ENCODE measurements at places on chromosomes 2 and 18. TPM values are rescaled to one million over a fixed set of nuclear protein-coding genes. Genes with fewer than 3 reads are reported as not detected.

DNA sequence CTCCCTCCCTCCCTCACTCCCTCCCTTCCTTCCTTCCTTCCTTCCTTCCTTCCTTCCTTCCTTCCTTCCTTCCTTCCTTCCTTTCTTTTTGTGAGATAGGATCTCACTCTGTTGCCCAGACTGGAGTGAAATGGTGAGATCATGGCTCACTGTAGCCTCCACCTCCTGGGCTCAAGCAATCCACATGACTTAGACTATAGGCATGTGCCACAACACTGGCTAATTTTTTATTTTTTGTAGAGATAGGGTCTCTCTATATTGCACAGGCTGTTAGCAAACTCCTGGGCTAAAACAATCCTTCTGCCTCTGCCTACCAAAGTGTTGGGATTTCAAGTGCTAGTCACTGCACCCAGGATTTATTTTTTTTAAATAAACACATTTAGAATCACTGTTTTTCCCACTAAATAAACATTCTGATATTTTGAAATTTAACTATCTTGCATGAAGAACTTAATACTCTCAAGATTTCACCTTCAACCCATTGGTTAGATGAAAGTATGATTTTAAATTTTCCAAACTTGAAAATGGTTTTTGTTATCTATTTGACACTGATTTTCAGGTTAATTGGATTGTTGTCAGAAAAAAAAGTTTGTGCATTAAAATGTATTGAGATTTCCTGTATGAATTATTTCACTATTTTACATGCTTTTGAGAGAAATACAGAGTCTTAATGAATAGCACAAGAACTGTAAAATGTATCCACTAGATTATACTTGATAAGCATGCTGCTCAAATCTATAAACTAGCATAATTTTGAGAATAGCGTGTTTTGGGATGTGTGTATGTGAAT, 745.1 kb downstream of the TSN start:
- H3K36me3 ChIP-seq = no peaks in the 10 kb centered on the region
- no peak overlapping the region for H3K4me3 ChIP-seq
- no peak overlapping the region for H3K27ac ChIP-seq

DNA sequence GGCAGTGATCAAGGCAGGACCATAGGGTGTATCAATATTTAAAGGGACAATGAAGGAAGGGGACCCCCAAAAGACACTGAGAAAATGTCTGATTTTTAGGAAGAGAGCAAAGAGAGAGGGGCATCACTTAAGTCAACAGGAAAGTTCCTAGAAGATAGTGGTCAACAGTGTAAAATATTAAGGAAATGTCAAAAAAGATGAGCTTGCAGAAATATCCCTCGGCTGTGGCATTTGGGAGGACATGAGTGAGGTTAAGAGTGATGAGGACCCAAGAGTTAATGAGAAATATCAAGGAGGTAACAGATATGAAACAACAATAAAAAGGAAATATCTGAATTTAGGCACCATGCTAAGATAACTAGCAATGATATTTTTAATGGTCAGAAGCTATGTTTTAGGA, 339.6 kb downstream of the TGIF1 start:
- H3K27ac ChIP-seq = no peak overlapping the region
- H3K36me3 ChIP-seq = no peaks in the 10 kb centered on the region
- no peak for DNase-seq
- H3K4me3 ChIP-seq = no peak overlapping the region

GRCh38 chr18:77096936-77097886, 35.4 kb downstream of the MBP start:
- no peaks in the 10 kb centered on the region for H3K36me3 ChIP-seq
- H3K27me3 ChIP-seq = no peaks in the 10 kb centered on the region
- no peak for DNase-seq
- H3K4me1 ChIP-seq = peaks cover 26% of the 10 kb centered on the region
- no peak overlapping the region for H3K27ac ChIP-seq

HTR2B gene
- not detected for total RNA-seq

GRCh38 chr18:34467058-34467457, 242.3 kb upstream of the NOL4 start:
- no peaks in the 10 kb centered on the region for H3K27me3 ChIP-seq
- DNase-seq = peak; percentile 2
- no peaks in the 10 kb centered on the region for H3K36me3 ChIP-seq
- no peak overlapping the region for H3K27ac ChIP-seq

DNA sequence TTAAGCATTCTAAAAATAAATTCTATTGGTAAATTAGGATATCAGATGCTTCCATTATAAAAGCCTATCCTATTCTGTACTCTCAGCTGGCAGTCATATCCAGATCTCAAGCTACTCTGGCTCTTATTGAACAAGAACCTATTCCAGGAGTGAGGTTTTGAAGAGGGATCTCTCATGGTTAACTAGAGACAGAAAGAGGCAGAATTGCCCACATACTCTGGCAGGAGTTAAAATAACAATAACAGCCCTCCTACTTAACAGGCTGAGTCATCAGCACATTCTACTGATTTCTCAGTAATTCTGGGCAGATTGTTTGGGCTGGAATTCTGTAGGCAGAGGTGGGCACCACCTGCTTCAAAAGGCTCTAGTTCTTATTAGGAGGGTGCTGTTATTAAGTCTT, 142.0 kb upstream of the UNC80 start:
- no peak overlapping the region for H3K4me3 ChIP-seq
- H3K4me1 ChIP-seq = peaks cover 15% of the 10 kb centered on the region
- H3K27me3 ChIP-seq = no peaks in the 10 kb centered on the region
- peak; percentile 83 for DNase-seq
- H3K27ac ChIP-seq = no peak overlapping the region

- peaks cover 21% of the 10 kb centered on the region for H3K4me1 ChIP-seq
- no peaks in the 10 kb centered on the region for H3K27me3 ChIP-seq
- no peaks in the 10 kb centered on the region for H3K36me3 ChIP-seq
- H3K27ac ChIP-seq = no peak overlapping the region
- DNase-seq = peak; percentile 52
- H3K4me3 ChIP-seq = peak overlapping the region; percentile 64
Observed at GRCh38 chr2:205056151-205056561, 510.9 kb downstream of the PARD3B start.

DNA sequence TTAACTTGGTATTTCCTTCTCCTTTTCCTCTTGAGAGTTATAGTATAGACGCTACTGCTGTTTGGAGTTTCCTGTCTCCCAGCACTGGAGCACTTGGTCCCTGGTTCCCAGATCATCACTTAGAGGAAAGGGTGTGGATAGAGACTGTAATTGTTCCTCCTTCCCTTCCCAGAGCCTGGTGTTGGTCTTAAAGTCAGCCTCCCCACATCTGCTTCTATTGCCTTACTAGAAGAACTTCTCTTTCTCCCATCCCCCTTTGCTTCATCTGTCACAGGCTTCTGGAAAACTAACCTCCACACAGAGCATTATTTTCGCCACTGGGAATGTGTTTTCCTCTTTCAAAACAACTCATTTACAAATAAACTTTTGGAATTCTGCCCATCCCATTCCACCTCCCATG, 131.0 kb downstream of the CCDC85A start:
- no peaks in the 10 kb centered on the region for H3K4me1 ChIP-seq
- no peak overlapping the region for H3K4me3 ChIP-seq
- no peaks in the 10 kb centered on the region for H3K36me3 ChIP-seq

GRCh38 chr18:9177031-9177430, 40.5 kb downstream of the ANKRD12 start:
- H3K27me3 ChIP-seq = no peaks in the 10 kb centered on the region
- DNase-seq = no peak
- H3K4me3 ChIP-seq = no peak overlapping the region
- no peaks in the 10 kb centered on the region for H3K36me3 ChIP-seq
- peaks cover 10% of the 10 kb centered on the region for H3K4me1 ChIP-seq

CCDC85A gene
- 9.9 TPM for total RNA-seq

All from GM23248 (cell line).